ENCODE measurements at places on chromosomes 5 and 9.

GRCh38 chr5:93257616-93258015, 323.4 kb downstream of the NR2F1-AS1 start:
- DNase-seq = no peak

DNA sequence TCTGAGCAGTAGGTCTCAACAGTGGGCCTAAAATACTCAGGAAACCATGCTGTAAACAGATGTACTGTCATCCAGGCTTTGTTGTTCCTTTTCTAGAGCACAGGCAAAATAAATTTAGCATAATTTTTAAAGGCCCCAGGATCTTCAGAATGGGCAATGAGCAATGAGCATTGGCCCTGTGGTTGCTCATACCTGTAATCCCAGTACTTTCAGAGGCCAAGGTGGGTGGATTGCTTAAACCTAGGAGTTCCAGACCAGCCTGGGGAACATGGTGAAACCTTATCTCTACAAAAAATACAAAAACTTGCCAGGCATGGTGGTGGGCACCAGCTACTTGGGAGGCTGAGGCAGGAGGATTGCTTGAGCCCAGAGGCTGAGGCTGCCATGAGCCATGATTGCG, 13.5 kb upstream of the PCBD2 start:
- no peak for DNase-seq

DNA sequence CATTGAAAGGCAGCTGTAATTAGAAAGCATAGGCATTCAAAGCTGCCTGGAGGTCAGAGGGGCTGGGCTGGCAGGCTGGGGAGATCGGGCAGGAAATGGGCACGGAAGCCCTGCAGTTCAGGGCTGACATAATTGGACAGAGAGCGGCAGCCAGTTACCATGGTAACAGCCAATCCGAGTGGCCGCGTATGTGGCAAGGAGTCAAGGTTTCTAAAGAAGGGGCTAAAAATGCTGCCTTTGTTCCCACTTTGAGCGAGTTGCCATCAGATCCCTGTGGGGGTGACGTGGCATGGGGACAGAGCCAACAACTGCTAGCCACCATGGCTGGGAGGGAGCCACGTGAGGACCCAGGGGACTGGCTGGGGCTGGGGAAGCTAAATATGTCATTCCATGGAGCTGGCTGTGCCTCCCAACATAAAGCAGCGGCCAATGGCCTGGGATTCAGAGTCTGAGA, 44.7 kb upstream of the NDFIP1 start:
- DNase-seq = peak; percentile 66

- DNase-seq = no peak
Measured at GRCh38 chr9:121322737-121323448, 47.2 kb downstream of the STOM start.

DNA sequence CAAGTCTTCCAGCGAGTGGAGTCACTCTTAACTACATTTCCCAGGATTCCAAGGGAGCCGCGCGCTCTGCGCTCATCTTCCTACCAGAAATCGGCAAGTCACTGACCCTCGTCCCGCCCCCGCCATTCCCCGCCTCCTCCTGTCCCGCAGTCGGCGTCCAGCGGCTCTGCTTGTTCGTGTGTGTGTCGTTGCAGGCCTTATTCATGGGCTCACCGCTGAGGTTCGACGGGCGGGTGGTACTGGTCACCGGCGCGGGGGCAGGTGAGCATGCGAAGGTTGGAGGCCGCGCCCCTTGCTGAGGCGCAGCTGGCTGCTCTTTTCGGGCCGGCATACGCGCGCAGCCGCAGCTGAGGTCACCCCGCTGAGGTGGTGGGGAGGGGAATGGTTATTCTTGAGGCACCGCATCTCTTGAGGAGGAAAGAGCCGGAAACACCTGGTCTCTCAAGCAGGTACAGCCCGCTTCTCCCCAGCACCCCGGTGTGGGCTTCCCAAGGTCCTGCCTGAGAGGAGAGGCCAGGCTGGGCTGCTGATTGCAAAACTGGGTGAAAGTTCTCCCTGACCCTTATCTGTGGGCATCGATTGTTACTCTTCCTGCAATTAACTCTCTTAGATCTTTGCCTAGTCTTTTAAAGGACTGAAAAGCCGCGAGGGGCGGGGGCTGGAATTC, at the start of gene HSD17B4:
Gene HSD17B4 (plus strand): TSS at position 125 of the 667 bp plus-strand sequence. CDS start 79 bp downstream, at position 204.
- DNase-seq = peak; percentile 83

DNA sequence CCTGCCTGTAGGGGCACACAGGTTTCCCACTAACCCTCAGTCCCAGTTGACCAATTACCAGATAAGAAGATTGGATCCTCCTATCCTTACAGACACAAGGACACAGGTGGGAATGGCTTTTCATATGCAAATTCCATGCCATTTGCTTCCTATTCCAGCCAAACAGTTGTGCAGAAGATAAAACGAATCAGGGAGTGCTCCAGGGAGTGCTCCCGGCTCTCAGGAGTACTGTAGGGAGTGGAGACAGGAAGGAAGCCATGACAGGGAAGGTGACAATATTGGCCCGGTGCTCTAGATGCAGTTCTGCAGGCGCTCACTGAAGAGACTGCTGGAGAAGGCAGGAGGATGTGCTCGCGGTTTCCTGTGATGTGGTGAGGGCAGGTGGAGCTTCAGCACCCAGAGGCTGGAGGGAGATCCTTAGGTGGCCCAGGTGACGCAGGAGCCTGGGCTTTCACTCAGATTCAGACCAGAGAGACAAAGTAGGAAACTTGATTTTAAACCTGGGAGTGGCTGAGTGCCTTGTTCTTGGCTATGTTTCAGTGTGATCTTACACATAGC, 260.0 kb downstream of the AUH start:
- DNase-seq = no peak

- DNase-seq = no peak
Measured at GRCh38 chr5:36202521-36202961, 39.2 kb downstream of the NADK2 start.

DNA sequence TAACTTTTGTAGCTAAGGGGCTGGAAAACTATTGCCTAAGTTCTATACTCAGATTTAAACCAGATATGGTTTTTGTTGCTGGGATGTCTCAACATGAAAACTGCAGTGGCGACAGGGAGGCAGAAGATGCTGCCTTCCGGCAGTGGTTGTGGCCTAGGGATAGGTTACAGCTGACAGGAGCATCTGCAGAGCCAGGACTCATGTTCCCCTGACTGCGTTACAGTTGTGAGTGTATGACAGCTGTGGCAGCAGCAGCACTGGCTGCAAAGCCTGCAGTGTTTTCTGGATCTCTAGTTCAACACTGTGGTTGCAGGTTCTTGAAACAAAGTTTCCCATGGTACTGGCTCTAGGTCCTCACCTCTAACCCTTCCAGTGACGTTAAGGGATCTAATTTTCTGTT, 498.8 kb upstream of the CDH18 start:
- DNase-seq = no peak

DNA sequence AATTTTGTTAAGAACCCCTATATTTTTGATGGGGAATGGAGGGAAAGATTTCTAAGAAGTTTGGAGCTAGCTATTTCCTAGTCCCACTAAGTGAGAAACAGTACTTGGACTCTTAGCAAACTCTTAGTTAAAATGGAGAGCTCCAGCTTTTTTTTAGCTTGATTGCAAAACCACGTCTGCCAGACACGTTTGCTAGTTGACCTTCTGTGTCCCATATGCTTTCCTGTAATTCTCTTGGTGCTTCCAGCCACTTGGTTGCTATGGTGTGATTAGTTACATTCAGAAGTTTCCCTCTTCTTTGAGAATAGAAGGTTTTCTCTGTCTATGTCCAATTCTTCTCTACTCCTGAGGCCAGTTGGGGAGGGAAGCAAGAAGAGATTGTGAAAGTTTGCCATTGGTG, 417.0 kb upstream of the TLE4 start:
- DNase-seq = no peak

DNA sequence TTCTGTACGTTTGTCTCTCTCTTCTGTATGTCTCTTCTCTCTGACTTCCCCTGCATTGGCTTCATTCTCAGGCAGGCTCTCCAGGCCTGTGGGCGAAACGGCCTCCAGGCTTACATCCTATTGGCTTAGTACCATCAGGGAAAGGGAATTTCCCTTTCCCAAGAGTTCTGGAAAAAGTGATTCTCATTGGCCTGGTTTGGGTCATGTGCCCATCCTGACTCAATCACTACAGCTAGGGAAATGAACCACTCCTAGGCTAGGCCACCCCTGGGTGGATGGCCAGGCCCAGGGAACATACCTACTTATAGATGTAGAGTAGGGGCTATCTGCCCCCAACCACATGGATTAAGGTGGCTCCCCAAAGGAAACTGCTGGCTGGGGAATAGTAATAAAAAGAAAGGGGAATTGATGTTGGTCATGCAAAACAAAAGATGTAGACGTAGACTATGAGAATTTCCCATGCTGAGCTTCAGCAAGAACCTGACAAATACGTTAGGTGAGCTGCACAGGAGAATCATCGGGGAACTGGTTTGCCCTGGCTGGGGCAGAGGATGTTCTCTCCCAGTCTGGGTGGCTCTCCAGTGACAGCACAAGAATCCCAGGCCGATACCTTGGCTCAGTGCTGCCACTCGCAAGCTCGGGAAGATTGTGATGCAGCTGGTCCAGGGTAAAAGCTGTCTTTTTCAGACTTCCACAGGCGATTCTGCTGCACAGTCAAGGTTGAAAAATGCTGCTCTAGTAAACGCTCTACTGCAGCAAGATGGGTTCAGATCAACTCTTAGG, 3.7 kb upstream of the EGR1 start:
- DNase-seq = no peak

DNA sequence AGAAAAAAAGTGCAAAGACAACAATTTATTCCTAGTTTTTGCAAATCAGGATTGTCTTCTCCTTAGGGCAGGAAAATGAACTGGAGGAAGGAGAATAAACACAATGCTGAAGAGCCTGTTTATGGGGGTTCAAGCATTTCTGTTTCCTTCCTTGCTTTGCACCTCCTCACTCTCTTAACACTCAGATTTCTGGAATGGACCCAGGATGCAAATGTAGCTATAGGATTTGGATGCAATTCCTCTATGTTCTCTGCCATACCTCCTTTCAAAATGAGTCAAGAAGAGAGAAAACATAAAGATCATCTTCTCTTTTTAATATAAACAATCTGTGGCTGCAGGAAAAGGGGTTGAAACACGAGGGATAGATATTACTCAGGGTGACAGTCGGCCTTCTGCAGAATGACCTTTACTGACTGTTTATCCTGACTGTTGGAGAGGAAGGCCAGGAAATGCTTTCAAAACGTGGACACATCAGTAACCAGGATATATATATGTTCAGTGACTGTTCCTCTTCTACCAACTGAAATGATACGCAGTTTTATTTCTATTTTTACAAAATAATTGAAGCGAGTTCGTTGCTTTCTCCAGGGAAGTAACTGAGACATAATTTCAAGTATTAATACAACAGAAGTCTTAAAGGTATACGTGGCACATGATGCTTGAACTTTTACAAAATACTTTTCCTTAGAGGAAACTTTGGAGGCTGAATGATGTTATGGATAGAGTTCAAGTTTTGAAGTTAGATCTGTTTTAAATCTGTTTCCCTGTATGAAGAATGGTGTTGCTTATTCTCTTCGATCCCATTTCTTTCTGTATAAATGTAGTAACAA, 44.4 kb downstream of the ACTBL2 start:
- no peak for DNase-seq

- no peak for DNase-seq
Measured at GRCh38 chr5:42242210-42242609, 181.0 kb upstream of the GHR start.

DNA sequence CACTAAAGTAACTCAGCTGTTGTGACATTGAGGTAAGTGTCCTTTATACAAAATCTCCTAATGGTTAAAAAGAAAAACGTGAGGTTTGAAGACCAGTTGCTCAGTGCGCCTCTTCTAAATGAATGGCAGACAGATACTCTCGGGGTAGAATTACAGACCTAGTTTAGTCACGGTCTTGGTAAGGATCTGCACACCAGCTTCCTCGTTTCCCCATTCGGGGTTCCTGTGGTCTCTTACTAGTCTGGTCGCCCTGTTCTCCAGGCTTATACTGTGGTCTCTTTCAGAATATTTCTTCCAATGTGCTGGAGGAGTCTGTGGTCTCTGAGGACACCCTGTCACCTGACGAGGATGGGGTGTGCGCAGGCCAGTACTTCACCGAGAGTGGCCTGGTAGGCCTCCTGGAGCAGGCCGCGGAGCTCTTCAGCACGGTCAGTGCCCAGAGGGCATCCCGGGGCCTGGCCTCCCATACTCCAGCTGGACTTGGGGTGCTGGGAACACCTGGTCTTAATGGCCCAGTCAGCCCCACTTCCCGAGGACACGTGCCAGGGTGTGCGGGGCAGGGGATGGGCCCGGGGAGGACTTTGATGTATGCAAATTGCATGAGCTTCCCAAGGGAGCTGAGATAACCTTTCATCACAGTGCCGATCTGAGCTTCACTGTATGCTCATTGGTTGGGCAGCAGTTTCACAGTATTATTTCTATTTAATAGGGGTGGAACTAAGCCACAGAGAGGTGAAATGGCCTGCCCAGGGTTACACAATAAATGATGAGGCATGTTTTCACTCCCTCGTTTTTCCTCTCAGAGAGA, 224.5 kb downstream of the DOCK8 start:
- no peak for DNase-seq

- peak; percentile 7 for DNase-seq
Measured at GRCh38 chr5:98121036-98121936, 652.2 kb upstream of the RGMB start.

DNA sequence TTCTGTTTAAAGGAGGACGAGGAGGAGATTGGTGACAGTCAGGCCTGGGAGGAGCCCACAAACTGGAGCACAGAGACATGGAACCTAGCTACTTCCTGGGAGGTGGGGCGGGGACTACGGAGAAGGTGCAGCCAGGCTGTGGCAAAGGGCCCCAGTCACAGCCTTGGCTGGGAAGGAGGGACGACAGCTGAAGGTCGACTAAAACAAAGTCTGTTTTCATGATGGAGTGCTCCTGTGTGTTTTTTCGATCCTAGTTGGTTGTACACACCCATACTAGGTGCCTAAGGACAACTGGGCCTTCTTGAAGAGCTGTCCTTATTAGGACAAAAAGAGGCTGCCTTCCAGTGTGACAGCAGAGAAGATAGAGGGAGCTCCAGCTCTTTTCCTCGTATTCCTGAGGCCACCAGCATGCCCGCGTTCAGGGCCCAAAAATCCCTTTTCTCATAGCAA, 2.9 kb downstream of the CCDC107 start:
- DNase-seq = no peak

- no peak for DNase-seq
Measured at GRCh38 chr9:19551124-19551929, 142.5 kb downstream of the ACER2 start.

- no peak for DNase-seq
Measured at GRCh38 chr5:149961186-149961685, 678 bp downstream of the SLC26A2 start.

DNA sequence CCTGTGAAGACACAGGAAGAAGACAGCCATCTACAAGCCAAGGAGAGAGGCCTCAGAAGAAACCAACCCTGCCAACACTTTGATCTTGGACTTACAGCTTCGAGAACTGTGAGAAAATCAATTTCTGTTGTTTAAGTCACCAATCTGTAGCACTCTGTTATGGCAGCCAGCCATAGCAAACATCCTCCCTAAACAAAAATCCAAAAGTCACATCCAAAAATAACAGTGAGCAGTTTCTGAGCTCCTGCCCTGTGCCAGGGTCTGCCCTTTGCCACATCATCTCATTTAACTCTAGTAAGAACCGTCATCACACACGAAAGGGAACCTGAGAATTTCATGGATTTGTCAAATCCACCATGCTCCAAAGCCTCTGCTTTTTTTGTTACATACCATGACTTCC, 118.8 kb downstream of the TRIM36 start:
- no peak for DNase-seq

GRCh38 chr5:167631191-167631590, 660.3 kb upstream of the WWC1 start:
- no peak for DNase-seq

- DNase-seq = no peak
Measured at GRCh38 chr9:34662526-34663302, at the start of gene CCL27. CCL27 (minus strand) TSS chr9:34662657; CDS start chr9:34662633, 24 bp downstream.

GRCh38 chr9:98099346-98099745, 19.7 kb downstream of the TRIM14 start:
- no peak for DNase-seq

All from HAP-1 (cell line).